ENCODE measurements at places on chromosomes 13 and 19.

DNA sequence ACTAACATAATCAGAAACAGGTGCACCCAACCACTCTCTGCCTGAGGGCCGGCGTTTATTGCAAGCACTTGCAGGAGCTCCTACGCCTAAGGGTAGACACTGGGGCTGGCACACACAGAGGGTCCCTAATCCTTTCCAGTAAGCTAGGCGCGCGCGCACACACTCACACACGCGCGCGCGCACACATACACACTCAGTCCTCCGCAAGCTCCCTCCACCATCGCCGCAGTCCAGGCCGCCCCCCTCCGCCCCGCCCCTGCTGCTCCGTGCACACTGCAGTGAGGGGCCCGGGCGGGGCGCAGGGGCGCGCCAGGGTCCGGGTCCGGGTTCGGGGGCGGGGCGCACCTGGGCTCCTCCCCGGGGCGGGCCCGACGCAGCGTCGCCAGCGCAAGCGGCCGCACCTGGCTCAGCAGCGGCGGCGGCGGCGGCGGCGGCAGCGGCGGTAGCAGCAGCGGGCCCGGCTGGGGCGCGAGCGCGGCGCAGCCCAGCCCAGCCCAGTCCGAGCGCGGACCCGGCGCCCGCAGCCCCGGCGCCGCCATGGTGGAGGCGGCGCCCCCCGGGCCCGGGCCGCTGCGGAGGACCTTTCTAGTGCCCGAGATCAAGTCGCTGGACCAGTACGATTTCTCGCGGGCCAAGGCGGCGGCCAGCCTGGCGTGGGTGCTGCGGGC, at the start of gene CAMSAP3:
TSS of gene CAMSAP3 (plus strand) at position 398 of the 668 bp plus-strand sequence. CDS start at position 538, 140 bp downstream.
- DNase-seq, result peak; percentile 70

DNA sequence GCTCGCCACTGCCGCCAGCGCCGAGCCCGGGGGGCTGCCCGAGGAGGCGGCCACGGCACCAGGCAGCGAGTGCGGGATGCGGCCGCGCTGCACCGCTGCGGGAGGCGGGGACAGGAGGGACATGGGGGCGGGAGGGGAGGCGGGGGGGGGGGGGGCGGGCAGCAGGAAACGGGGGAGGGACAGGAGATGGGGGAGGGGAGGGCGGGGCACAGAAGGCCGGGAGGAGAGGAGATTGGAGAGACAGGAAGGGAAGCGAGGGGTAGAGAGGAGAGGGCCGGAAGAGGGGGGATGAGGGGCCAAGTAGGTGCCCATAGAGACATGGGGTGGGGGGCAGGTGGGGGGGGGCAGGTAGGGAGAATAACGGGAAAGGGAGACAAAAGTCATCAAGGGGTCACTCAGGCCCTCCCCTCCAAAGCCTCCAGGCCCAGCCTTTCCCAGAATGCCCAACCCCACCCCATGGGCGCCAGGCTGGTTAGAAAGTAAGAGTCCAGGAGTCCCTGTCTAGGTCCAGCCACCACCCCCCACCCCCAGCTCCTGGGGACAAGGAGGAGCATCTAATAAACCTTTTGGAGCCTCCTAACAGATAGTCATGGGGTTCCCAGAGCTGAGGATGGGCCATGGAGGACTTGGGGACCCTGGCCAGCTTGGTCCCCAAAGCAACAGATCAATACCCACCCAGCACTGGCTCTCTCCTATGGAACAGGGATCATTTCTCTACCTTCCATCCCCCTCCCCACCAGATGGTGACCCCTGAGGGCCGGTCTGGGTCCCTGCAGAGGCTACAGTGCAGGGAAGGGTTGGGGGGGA, 9.5 kb downstream of the NR2F6 start:
- DNase-seq, result no peak

- DNase-seq, result no peak
Observed at GRCh38 chr19:1317274-1318003, 31.8 kb downstream of the EFNA2 start.

GRCh38 chr19:18666317-18666716, 17.2 kb upstream of the CRTC1 start:
- DNase-seq, result no peak

GRCh38 chr13:69872321-69873047, 235.1 kb upstream of the ATXN8OS start:
- DNase-seq, result no peak

- no peak for DNase-seq
Observed at GRCh38 chr19:48495396-48495795, 16.2 kb downstream of the LMTK3 start.

DNA sequence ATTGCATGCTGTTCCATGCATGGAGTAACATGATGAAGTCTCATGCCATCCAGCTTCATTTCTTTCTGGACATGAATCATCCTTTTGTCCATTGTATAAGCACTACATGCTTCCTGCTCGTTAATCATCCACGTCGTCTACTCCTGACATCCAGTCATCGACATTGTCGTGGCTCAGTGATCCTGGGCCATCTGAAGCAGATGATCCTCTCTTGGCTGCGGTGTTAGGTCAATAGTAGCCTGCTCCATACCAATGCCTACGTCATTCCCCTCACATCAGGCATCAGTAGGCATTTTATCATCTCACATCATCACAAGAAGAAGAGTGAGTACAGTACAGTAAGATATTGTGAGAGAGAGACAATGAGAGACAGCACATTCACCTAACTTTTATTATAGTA, 7.9 kb upstream of the MYO16 start:
- no peak for DNase-seq

DNA sequence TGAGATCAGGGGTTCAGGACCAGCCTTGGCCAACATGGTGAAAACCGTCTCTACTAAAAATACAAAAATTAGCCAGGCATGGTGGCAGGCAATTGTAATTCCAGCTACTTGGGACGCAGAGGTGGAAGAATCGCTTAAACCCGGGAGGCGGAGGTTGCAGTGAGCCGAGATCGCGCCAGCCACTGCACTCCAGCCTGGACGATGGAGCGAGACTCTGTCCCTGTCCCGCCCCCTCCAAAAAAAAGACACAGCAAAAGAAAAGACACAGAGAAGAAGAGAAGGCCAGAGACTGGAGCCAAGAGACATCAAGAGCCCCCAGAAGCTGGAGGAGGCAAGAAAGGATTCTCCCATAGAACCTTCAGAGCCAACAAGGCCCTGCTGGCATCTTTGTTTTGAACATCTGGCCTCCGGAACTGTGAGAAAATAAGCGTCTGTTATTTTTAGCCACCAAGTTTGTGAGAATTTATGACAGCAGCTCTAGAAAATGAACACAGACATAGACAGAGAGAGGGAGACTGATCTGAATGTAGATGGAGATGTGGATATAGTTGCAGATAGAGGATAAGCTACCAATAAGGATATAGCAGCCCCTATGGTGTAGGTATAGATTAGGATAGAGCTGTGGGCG, 25.7 kb upstream of the PNMA8B start:
- DNase-seq, result no peak

GRCh38 chr13:106709522-106709921, 141.6 kb upstream of the ARGLU1 start:
- no peak for DNase-seq

DNA sequence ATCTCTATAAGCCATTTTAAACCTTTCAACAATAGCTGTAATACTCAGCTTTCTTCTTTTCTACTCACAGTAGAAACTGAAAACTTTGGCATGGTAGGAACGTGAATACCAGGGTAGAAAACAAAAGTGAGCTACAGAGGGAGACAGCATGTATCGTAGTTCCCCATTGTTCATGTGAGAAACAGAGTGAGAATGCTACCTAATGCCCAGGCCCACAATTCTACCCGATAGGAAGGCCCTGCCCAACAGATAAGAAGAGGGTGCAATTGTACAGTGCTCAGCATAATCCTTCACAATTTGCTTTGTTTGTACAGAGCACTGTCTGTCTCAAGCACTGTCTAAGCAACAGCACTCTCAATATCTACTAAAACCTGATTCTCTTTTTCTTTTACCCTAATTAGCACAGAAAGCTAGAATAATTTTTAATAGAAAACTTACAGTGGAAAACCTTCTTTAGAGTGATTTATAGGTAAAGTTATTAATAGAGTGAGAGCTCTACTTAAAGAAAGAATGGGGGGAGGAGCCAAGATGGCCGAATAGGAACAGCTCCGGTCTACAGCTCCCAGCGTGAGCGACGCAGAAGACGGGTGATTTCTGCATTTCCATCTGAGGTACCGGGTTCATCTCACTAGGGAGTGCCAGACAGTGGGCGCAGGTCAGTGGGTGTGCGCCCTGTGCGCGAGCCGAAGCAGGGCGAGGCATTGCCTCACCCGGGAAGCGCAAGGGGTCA, 322.3 kb downstream of the EFNB2 start:
- no peak for DNase-seq

DNA sequence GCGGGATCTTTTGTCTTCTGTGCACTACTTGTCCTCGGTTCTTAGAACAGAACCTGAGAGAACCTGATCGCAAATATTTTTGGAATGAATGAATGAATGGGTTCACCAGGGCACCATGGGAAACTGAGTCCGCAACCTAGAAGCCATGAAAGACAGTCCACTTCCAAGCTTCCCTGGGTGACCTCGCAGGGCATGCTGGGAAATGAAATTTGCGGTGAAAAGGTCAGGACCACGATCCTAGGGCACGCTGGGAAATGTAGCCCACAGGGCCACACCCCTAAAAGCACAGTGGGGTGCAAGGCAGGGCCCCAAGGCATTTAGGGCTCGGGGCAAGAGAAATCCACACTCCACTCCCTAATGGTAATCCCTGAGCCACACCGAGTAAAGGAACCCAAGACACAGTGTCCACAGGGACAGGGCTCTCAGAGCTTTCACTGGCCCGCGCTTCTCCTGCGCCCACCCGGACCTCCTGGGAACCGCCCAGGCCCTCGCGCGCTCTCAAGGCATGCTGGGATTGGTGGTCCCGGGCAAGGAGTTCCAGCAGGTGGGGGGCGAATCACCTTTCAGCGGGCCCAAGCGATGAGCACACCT, 1.1 kb upstream of the PPP1R12C start:
- peak; percentile 90 for DNase-seq

DNA sequence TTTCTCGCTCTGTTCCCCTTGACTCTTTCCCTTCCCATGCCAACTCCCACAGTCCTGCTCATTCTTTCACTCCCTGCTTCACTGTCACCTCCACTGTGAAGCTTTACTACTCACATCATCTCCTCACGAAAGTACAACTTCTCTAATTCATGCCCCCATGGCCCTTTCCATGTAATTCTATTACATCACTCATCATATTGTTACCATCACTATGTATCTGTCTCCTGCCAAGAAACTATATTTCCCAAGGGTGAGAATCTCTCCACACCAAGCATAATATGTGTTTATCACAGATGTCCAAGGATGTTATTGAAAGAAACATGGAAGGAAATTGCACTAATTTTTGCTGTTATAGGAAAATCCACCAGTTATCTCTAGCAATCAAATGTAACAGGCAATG, 37.2 kb upstream of the LRCH1 start:
- DNase-seq, result no peak

DNA sequence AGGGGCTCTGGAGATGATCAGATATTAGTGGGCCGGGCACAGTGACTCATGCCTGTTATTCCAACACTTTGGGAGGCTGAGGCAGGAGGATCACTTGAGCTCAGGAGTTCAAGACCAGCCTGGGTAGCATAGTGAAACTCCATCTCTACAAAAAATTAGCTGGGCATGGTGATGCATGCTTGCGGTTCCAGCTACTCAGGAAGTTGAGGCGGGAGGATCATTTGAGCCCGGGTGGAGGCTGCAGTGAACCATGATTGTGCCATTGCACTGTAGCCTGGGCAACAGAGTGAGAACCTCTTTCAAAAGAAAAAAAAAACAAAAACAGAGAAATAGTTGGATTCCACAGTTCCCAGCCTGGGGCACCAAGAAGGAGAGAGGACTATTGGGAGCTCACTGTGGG, 17.9 kb upstream of the SHFL start:
- DNase-seq, result no peak

DNA sequence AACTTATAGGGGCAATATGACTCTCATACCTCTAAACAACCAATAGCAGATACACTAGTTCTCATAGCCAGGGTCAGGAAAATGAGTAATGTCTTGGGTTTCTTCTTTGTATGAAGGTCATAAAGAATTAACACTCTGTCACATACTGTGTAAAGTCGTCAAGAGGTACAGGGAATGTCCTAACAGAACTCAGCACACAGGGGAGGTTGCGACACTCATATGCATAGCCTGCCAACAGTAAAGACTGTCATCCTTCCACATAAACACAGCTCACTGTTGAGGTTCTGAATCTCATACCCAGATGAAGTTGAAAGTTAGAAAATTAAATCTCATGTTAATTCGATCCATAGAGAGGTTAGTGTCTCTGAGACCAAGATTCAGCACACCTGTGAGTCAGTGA, 34.2 kb upstream of the ZNF254 start:
- no peak for DNase-seq

DNA sequence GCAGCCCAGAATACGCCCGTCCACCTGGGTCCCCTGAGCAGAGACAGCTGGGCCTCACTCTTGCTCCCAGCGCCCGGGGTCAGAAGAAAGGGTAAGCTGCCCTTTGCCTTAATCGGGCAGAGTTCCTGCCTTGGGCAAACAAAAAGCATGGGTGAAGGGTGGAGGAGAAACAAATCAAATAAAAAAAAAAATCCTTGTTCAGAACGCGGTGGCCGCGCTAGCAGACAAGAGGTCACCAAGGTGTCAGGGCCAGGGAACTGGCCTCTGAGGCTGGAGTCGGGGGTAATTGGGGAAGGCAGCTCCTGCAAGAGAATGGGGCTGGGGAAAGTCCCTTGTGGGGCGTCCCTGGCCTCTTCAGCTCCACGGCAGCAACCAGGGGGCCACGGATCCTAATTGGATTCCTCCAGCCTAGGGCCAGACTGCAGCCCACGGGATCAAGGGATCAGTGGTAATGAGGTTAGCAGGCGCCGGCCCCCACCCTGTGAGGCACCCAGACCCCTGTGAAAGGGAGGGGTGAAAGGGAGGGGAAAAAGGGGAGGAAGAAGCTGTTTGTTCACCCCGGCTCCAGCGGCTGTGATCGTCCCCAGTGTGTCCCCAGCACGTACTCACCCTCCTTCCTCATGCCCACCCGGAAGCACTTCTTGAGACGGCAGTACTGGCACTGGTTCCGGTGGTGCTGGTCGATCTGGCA, 5.5 kb downstream of the NR2F6 start:
- no peak for DNase-seq

DNA sequence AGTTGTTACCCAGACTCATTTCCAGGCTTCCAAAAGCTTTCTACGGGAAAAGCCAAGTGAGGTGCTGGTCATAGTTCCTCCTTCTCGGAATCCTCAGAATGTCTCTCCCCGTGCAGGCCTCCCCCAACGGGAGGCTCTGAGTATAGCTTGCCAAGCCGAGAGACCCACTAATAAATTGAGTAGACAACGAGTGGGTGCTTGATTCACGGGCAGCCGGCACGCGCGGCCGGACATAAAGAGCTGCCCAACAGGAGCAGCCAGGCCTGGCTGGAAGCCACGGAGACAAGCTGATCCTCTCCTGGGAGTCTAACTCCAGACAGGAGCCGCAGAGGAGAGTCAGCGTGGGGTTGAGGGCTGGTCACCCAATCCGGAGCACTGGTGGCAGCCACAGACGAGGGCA, 43.4 kb upstream of the MEDAG start:
- DNase-seq, result no peak
